ENCODE measurements at places on chromosomes 5 and 9.

GRCh38 chr5:16869821-16870796, 66.0 kb downstream of the MYO10 start:
- no peak for DNase-seq

GRCh38 chr9:136254381-136255165, 9.0 kb upstream of the QSOX2 start:
- DNase-seq = no peak

DNA sequence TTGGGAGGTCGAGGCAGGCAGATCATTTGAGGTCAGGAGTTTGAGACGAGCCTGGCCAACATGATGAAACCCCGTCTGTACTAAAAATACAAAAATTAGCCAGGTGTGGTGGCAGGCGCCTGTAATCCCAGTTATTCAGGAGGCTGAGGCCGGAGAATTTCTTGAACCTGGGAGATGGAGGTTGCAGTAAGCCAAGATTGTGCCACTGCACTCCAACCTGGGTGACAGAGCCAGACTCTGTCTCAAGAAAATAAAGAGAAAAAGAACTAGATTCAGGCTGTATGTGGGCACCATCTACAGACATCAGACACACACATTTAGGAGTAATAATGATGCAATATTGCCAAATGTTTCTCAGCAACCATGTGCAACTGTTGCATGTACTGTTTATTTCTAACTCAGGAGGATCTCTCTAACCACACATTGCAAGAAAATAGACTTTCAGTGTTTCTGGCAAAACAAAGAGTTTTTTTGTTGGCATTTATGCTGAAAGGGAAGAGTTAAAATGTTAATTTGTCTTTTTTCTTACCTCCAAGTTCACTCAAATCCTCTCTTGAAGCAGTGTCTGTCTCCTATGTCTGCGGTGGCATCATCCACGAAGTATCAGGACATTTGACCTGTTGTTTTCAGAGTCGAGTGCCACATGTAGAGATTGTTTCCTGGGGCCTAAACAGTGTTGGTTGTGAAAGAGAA, 5.1 kb upstream of the ORM1 start:
- no peak for DNase-seq

DNA sequence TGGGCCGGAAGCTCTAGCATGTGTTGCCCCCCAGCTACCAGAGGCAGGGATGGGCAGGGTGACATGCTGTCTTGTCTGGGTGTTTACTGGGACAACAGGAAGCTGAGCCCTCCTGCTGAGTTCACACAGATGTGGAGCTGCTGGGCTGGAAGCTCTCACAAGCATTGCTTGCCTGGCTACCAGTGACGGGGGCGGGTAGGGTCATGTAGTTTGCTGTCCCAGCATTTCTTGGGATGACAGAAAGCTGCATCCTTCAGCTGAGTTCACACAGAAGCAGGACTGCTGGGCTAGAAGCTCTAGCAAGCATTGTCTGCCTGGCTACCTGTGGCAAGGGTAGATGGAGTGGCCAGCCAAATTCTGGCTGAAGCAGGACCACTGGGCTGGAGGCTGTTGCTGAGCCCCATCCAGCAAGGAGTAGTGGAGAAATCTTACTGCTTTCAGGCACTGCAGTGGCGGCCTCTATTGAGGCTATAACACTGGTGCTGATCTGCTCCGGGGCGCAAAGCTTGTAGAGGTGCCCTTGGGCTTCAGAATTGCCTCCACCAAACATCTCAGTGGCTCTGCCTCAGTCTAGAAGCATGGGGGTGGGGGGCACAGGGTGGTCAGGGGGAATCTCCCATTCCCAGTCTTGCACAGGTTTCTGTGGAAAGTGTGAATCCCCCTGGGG, 25.1 kb downstream of the POLK start:
- DNase-seq = no peak

GRCh38 chr5:107868650-107869409, 198.1 kb upstream of the EFNA5 start:
- DNase-seq = no peak

GRCh38 chr9:8850914-8851313, 1051.3 kb upstream of the DMAC1 start:
- DNase-seq = no peak

GRCh38 chr9:33164138-33164809, 2.9 kb downstream of the B4GALT1 start:
- DNase-seq = no peak

GRCh38 chr5:172274951-172275753, 8.4 kb downstream of the UBTD2 start:
- DNase-seq = no peak

Measured in tibial artery (tissue), 4 donors.